ENCODE measurements at places on chromosomes 2 and 18.

DNA sequence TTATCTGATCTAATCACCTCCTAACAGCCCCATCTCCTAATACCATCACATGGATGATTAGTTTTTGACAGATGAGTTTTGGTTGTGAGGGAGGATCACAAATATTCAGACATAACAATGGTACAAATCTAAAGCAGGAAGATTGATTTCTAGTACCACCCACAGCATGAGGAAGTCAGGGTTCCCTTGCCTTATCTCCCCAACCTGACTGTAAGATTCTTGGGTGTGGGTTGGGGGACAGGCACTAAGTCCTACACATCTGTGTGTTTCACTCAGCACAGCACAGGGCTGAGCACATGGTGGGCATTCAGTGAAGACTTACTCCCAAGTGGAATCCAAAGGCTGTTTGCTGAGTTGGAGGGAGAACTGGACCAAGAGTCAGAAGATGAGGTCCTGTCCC lies 93.8 kb upstream of the CXCR4 start:
- DNase-seq, result no peak

GRCh38 chr2:38945911-38946310 lies 56.2 kb downstream of the ARHGEF33 start:
- peak; percentile 84 for DNase-seq

GRCh38 chr2:188668017-188668680 lies 306.0 kb upstream of the COL3A1 start:
- DNase-seq, result no peak

DNA sequence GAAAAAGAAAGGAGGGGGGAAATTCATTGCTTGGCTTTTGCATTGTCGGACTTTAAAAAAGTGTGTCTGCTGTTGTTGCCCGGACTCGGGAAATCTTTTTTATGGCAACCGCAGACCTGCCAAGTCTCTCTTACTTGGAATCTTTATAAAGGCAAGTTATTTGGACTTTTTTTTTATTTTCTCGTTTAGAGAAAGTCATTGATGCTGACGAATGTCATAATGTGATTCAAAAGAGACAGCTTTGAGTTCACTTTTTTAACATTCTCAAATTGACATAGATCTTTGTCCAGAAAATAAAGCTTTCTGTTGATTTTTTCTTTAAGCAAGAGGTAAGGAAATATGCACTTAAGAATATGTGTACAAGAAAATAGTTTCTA lies 651 bp upstream of the ZNF521 start:
- no peak for DNase-seq

GRCh38 chr2:235868224-235868623 lies 300.0 kb downstream of the GBX2 start:
- no peak for DNase-seq

DNA sequence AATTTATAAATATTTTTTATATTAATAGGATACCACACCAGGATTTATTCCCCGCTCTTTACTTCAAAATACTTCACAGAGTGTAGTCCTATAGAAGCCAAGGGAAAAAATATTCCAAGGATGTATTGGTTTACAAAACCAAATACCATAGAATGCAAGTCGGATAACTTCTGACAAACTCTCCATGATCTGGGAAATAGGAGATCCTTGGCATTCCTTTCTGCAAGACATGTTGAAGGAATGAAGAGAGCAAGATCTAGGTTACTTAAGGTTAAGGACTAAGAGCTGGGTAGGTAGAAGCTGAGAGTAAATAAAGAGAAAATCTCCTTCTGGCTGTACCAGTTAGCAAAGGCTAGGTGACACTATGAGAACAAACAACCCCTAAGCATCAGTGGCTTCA lies 141.2 kb downstream of the LRATD1 start:
- no peak for DNase-seq

- no peak for DNase-seq
Observed at GRCh38 chr2:49033394-49034185, 120.7 kb downstream of the FSHR start.

DNA sequence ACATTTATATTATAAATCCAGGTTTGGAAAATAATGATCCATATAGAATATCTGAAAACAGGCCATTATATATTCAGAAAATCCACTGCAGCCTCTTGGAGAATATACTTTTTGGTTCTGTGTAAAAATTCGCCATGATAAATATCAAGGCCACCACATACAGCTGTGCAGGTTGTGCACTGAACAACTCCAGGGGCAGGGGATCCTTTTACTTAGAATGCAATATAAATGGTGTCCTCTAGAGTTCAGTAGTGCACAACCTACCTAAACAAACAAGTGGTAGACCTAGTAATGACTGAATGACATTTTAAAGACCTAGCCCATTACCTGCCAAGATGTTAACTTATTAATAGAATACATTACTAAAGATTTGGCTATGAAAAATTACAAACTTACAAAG lies 22.4 kb downstream of the MOGAT1 start:
- no peak for DNase-seq

DNA sequence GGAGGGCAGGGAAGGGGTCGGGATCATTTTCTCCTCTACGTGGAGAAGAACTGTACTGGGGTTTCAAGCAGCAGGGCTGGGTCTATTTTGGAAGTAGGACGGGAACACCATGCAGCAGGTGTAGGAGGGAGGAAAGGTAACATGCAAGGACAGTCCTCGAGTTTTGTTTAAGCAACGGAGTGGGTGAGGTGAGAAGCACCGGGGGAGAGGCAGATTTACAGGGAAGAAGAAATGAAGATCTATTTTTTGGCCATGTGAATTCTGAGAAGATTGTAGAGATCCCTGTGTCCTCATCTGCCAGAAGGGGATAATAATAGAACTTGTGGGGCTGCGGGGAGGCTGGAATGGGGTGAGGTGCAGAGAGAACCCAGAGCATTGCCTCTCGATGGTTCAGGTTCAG lies 85.6 kb downstream of the INPP5D start:
- no peak for DNase-seq

- DNase-seq, result no peak
Observed at GRCh38 chr2:88656690-88657089, 29.4 kb upstream of the EIF2AK3 start.

GRCh38 chr2:37877457-37878315 lies 47.4 kb upstream of the RMDN2 start:
- peak; percentile 73 for DNase-seq

GRCh38 chr2:114219456-114219855 lies 223.0 kb upstream of the DPP10 start:
- DNase-seq, result no peak

DNA sequence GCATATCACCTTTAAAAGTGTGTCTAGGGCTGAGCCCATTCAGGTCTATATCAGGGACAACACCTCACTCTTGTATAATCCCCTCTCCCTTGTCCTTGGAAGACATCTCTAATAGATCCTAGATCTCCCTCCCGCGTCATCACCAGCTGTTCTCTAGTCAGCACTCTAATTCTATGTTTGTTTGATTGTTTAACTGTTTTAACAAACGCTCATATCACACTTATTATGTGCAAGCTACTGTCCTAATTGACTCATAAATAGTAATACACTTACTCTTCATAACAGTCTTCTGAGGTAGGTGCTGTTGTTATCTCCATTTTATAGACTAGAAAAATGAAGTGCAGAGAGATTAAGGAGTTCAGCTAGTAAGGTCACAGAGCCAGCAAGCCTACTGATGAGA lies 1.6 kb upstream of the ERMN start:
- DNase-seq, result no peak

DNA sequence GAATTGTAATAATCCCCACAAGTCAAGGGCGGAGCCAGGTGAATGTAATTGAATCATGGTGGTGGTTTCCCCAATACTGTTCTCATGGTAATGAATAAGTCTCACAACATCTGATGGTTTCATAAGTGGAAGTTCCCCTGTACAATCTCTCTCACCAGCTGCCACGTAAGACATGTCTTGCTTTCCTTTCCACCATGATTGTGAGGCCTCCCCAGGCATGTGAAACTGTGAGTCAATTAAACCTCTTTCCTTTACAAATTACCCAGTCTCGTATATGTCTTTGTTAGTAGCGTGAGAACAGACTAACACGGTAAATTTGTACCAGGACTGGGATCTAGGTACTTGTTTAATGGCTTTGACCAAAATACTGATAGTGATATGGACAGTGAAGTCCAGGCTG lies 744.3 kb upstream of the REG3G start:
- DNase-seq, result no peak

GRCh38 chr2:15747603-15748471 lies 156.2 kb downstream of the DDX1 start:
- no peak for DNase-seq

GRCh38 chr2:8629402-8629801 lies 52.5 kb upstream of the ID2 start:
- DNase-seq, result no peak

GRCh38 chr18:10262566-10262965 lies 191.9 kb upstream of the APCDD1 start:
- no peak for DNase-seq

GRCh38 chr18:8367217-8367988 lies 241.8 kb upstream of the RAB12 start:
- peak; percentile 31 for DNase-seq

- no peak for DNase-seq
Observed at GRCh38 chr2:20557635-20558034, 93.3 kb downstream of the HS1BP3 start.

- DNase-seq, result no peak
Observed at GRCh38 chr2:152396051-152396511, 61.1 kb downstream of the FMNL2 start.

GRCh38 chr2:190357600-190357999 lies 14.2 kb downstream of the INPP1 start:
- DNase-seq, result no peak

DNA sequence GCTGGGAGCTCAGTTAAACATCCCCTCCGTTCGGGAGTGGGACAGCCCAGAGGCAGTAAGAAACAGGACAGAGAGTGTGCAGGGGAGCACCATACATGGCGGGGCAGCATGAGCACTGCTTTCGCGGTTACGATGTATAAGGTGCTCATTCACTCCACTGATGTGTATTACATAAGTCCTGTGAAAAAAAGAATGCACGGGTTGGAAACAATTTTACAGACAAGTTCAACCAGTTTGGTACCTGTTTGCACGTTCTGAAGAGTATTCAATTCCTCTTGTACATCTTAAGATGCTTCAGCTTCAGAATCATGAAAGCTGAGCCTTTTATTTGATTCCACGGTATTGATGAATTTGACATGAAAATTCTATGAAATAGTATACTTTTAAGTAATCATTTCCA lies 97.8 kb upstream of the NETO1 start:
- no peak for DNase-seq

DNA sequence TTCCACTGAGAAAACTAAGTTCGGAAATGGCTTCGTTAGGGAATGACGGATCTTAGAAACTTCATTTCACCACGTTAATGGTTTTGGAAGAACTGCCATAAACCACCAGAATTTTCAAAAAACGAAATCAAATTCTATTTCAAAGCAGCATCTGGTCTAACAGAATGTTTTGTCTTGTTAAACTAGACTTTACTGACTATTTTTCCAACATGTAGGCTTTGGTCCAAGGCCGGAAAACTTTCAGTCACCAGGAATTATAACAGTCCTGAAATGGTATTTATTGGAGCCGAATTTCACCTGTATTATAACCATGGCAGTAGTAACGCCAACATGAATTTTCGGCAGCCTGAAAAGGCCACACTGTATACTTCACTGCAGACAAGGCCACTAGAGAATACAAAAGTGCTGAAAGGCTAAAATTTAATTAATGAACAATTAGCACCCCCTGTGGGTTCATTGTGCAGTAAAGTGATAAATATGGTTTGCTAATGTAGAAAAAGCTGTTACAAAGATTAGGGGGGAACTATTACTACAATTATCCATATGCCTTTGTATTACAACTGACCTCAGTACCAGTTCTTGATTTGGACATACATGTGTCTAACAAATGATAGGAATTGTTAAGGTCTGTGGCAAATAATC lies 116.4 kb downstream of the ZNF521 start:
- DNase-seq, result no peak

DNA sequence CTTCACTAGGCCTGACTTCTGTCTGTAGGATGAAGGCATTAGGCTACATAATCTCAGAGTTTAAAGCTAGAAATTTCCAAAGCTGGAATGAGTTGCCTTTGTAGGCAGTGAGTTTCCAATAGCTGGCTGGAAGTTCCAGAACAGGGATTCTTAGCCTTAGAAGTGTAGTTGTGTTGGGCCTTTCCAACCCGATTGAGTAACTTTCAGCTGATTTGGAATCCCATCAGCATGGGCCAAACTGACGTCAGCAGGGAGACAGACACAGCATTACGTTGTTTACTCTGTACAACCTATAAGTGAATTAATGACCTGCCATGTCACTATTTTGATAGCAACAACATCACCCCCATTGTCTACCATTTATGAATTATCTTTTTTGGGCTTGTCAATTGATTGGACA lies 56.9 kb downstream of the SETBP1 start:
- no peak for DNase-seq

DNA sequence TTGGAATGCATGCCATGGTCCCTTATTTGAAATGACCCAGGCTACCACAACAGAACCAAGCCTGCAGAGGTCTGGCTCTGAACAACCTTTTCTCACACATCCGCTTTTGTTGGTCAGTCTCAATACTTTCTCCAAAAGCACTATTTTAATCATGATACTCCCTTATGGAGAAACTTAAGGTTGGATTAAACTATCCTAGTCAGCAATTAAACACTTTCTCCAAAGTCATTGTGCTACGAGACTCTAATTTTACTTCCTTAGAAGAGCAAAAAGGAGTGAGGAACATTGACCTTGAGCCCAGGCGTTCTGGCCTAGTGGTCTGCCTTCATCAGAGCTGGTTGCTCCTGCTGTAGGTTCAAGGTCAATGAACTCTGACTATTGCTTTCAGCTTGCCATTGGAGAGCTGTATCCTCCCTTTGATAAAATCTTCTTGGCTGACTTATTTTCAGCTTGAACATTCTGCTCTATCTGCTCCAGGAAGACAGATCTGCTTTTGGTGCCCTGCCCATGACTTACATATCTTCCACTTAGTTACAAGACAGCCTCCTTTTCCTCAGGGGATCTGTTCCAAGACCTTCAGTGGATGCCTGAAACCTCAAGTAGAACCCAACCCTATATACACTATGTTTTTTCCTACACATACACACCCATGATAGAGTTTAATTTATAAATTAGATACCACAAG lies 91.2 kb downstream of the NCKAP5 start:
- no peak for DNase-seq

DNA sequence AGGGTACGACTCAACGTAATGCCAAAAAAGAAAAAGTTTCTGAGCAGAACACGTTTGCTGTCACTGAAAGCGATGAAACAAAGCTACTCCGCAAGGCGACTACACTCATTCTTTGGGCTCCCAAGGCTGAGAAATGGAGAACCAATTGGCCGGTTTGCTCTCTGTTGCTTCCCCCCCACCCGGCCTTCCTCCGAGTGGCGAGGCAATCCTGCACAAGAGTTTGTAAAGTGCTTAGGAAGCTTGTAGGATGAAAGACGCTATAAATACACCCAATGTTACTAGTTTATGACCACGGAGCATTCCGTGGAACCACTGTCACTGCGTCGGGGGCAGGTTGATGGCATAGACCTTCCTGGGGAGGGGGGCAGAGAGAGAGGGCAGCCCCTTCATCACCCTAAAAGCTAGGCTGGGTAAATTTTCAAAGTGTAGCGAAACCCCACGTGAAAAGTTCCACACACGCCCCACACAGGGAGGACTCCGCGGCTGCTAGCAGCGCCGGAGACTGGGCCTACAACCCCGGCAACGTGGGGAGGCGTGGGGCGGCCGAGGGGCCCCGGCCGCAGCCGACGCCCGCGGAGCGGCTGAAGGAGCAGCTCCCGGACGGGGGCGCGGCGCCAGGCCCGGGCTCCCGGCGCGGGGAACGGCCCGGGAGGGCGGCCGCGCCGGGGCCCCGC lies 915 bp downstream of the CUL3 start:
- DNase-seq, result peak; percentile 51

All from KBM-7 (cell line).